Stimulated activated CD8-positive, alpha-beta memory T cell treated with anti-CD3 and anti-CD28 coated beads, Interleukin-15, amount 100 ng/mL, for 48 hours (primary cell): ENCODE measurements at places on chromosomes 16 and 17.

GRCh38 chr16:27314161-27314723 lies 468 bp downstream of the IL4R start:
- DNase-seq, result peak; percentile 79

GRCh38 chr16:67164599-67165061 lies at the start of gene HSF4:
Gene HSF4 (plus strand): TSS chr16:67164745. CDS start chr16:67164812, 67 bp downstream.
- DNase-seq, result no peak

- DNase-seq, result no peak
Observed at GRCh38 chr17:19392303-19392702, 5.3 kb upstream of the MFAP4 start.

DNA sequence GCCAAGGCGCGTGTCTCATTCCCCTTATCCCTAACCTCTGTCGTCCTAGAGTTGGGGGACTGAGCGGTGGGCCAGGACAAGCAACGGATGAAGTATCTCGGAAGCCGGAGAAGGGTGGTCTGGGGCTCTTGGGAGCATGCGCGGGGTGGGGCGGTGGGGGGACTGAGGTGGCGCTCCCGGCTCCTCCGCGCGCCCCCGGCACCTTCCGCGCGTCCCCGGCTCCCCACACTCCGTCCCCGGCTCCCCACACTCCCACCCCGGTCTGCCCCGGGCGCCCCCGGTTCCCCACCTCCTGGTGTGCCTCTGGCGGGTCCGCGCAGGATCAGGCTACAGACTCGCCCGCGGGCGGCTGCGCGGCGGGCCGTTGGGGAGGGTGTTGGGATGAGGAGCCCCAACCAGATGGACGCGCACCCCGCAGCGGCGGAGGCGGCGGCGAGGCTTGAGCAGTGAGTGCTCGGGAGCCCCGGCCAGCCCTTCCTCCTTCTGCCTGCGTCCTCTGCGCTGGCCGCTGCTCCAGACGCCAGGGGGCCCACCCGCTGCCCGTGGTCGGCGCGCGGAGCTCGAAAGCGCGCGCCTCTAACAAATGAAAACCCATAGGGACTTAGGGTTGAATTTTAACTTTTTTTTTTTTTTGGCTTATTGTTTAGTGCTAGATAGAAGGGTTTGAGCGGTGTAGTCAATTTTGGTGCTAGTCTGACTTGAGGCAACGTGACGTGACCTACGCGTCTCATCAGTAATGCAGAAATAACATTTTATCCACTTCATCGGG lies 5.6 kb upstream of the CRYM start:
- DNase-seq, result no peak
